ENCODE measurements at places on chromosomes 4 and X. TPM values are rescaled to one million over a fixed set of nuclear protein-coding genes. Genes with fewer than 3 reads are reported as not detected.

DNA sequence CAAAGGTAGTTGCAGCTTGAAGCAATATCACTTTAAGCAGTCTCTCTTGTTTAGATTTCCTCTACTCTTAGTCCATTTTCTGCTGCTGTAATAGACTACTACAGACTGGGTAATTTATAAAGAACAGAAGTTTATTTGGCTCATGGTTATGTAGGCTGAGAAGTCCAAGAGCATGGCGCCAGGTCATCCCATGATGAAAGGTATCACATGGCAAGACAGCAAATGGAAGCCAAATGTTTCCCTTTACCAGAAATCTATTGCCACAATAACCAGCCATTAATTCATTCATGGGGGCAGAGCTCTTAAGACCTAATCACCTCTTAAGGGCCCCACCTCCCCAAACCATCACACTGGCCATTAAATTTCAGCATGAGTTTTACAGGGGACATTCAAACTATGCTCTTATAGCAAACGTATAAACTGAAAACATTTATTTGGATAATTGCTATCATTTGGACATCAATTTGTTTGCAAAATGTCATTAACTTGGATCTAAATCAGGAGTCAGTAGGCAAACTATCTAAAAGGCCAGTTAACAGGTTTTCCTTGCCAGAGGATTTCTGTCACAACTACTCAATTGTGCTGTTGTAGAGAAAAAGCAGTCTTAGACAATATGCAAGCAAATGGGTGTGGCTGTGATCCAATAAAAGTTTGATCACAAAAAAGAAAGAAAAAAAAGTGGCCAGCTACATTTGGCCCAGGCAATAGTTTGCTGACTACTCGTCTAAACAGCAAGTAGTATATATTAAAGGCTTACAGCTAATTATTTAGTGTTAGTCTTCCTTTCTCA lies 75.7 kb upstream of the GUCY1A1 start:
- no peaks in the 10 kb centered on the region for H3K27me3 ChIP-seq
- H3K4me1 ChIP-seq, result no peaks in the 10 kb centered on the region
- H3K36me3 ChIP-seq, result no peaks in the 10 kb centered on the region

GRCh38 chr4:173417833-173418232 lies 18.9 kb upstream of the SCRG1 start:
- H3K27ac ChIP-seq, result no peak overlapping the region
- no peaks in the 10 kb centered on the region for H3K36me3 ChIP-seq
- DNase-seq, result no peak
- H3K27me3 ChIP-seq, result no peaks in the 10 kb centered on the region

GRCh38 chr4:168335621-168336020 lies 17.1 kb upstream of the DDX60 start:
- H3K36me3 ChIP-seq, result no peaks in the 10 kb centered on the region
- no peaks in the 10 kb centered on the region for H3K4me1 ChIP-seq
- DNase-seq, result no peak
- no peak overlapping the region for H3K27ac ChIP-seq

DNA sequence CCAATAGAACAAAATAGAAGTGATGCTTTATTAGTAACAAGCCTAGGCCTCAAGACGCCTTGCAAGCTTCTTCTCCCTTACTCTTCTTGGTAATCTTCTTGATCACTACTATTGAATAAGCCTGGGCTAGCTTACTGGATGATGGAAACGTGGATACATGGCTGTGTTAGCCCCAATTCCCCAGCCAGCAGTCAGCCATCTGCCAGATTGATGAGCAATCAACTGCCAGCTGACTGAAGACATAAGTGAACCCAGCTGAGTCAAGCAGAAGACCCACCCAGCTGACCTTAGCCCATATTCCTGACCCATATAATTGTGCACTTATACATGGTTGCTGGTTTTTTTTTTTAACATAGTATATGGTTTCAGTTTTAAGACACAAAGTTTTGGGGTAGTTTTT lies 130.4 kb downstream of the DHX15 start:
- DNase-seq, result no peak
- no peak overlapping the region for H3K27ac ChIP-seq
- H3K36me3 ChIP-seq, result no peaks in the 10 kb centered on the region
- no peak overlapping the region for H3K4me3 ChIP-seq
- no peaks in the 10 kb centered on the region for H3K4me1 ChIP-seq
- peaks cover 2% of the 10 kb centered on the region for H3K27me3 ChIP-seq

GRCh38 chr4:37892641-37893040 lies 1.8 kb downstream of the TBC1D1 start:
- H3K27ac ChIP-seq, result peak overlapping the region; percentile 73
- DNase-seq, result peak; percentile 44
- no peaks in the 10 kb centered on the region for H3K36me3 ChIP-seq
- H3K4me3 ChIP-seq, result peak overlapping the region; percentile 75

- no peaks in the 10 kb centered on the region for H3K27me3 ChIP-seq
- DNase-seq, result no peak
- no peak overlapping the region for H3K27ac ChIP-seq
- no peak overlapping the region for H3K4me3 ChIP-seq
- H3K36me3 ChIP-seq, result peaks cover 4% of the 10 kb centered on the region
Measured at GRCh38 chrX:41716222-41716621, 7.8 kb upstream of the GPR82 start.

GRCh38 chr4:77451530-77451929 lies 154.1 kb upstream of the CXCL13 start:
- H3K4me3 ChIP-seq, result no peak overlapping the region
- H3K36me3 ChIP-seq, result no peaks in the 10 kb centered on the region
- no peaks in the 10 kb centered on the region for H3K4me1 ChIP-seq
- H3K27ac ChIP-seq, result no peak overlapping the region

DNA sequence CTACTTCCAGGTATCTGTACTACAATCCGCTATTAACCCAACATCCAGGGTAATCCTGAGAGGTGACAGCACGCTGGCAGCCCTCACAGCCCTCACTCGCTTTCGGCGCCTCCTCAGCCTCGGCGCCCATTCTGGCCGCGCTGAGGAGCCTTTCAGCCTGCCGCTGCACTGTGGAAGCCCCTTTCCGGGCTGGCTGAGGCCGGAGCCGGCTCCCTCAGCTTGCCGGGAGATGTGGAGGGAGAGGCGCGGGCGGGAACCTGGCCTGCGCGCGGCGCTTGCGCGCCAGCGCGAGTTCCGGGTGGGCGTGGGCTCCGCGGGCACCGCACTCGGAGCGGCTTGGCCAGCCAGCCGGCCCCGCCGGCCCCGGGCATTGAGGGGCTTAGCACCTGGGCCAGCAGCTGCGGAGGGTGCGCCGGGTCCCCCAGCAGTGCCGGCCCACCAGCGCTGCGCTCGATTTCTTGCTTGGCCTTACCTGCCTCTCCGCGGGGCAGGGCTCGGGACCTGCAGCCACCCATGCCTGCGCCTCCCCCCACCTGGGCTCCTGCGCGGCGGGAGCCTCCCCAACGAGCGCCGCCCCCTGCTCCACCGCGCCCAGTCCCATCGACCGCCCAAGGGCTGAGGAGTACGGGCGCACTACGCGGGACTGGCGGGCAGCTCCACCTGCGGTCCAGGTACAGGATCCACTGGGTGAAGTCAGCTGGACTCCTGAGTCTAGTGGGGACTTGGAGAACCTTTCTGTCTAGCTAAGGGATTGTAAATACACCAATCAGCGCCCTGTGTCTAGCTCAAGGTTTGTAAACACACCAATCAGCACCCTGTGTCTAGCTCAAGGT lies 87.3 kb downstream of the PRSS12 start:
- H3K4me3 ChIP-seq, result peak overlapping the region; percentile 43
- no peak overlapping the region for H3K27ac ChIP-seq
- no peak for DNase-seq
- no peaks in the 10 kb centered on the region for H3K36me3 ChIP-seq
- no peaks in the 10 kb centered on the region for H3K27me3 ChIP-seq
- H3K4me1 ChIP-seq, result no peaks in the 10 kb centered on the region

DNA sequence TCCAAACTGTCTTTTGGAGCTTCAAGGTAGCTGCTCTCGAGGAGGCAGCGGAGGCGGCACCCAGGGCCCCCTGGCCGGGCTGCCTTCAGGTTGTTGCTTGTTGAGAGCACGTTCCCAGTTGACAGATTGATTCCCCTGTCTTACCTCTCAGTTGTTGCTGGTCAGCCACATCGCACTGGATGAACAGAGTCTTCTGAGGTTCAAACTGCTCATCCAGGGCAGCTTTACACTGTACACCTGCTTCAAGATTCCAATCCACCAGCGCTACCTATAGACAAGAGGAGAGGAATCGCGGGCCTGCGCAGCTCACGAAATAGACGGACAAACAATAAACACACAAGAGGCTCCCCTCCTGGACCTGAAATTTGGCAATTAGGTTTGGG lies 497 bp downstream of the HPGD start:
- H3K27ac ChIP-seq, result peak overlapping the region; percentile 51
- DNase-seq, result peak; percentile 4
- peaks cover 16% of the 10 kb centered on the region for H3K4me1 ChIP-seq
- peak overlapping the region; percentile 65 for H3K4me3 ChIP-seq
- H3K36me3 ChIP-seq, result no peaks in the 10 kb centered on the region

DNA sequence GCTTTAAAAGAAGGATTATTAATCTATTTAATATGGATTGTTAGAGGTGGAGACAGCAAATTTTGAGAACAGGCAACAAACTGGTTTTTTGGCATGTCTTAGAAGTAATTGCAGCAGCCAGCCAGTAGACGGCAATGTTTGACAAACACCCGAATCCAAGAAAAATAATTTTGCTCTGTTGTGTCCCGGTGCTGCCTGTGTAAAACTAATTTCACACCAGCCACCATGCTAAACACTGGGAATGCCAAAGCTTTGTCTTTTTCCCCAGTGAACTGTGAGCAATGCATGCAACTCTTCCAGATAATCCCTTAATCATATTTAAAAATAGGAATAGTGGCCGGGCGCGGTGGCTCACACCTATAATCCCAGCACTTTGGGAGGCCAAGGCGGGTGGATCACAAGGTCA lies 25.9 kb downstream of the SMIM31 start:
- H3K36me3 ChIP-seq, result no peaks in the 10 kb centered on the region
- no peaks in the 10 kb centered on the region for H3K27me3 ChIP-seq
- no peak for DNase-seq

DNA sequence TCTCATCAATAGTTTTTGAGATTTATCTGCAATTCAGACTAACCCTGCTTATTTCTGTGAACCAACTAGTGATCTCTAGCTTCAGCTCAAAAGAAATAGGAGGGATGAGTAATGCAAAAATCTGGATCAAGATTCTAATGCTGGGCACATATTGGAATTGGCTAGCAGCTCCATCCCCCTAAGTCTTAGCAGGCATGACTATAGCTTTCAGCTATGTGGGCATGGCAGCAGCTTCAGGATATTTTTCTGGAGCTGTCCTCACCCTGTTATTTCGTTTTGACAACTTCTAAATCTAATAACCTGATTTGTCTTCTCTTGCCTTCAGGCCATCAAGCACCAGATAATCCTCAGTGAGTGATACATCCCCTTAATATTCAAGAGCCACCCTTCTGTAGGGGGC lies 50.8 kb upstream of the GNPDA2 start:
- no peak for DNase-seq
- no peaks in the 10 kb centered on the region for H3K36me3 ChIP-seq

DNA sequence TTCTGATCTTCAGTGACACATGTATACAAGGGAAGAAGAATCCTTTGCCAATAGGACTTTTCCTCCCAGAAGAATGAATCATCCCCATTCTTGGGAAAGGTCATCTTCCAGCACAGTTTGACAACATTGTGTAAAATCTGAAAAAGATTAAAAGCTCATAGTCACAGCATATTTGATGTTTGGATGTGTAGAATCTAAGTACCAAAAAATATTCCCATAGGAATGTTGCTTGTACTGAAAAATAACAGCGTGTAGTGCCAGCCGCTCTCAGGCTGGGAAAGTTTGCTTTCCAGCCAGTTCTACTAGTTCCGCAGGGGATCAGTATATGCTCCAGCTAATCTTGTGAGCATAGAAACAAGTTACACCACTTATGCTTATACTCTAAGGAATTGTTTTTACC lies 74.7 kb upstream of the IL13RA1 start:
- no peaks in the 10 kb centered on the region for H3K27me3 ChIP-seq
- H3K4me1 ChIP-seq, result no peaks in the 10 kb centered on the region
- no peak overlapping the region for H3K4me3 ChIP-seq
- no peak overlapping the region for H3K27ac ChIP-seq
- no peak for DNase-seq

DNA sequence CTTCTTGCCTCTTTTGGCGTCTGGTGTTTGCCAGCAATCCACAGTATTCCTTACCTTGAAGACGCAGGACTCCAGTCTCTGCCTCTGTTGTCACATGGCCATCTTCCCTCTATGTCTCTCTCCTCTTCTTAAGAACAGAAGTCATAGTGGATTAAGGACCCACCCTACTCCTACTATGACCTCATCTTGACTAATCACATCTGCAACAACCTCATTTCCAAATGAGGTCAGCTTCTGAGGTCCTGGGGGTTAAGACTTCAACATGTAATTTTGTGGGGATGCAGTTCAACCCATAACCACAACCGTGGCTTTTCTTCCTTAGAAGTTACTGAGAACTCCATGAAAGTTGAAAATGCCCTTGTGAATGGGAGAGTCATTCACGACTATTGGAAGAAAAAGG lies 23.3 kb downstream of the TLR8 start:
- H3K27ac ChIP-seq, result no peak overlapping the region
- H3K4me1 ChIP-seq, result no peaks in the 10 kb centered on the region
- no peaks in the 10 kb centered on the region for H3K27me3 ChIP-seq
- no peak overlapping the region for H3K4me3 ChIP-seq

GRCh38 chr4:4574052-4574451 lies 32.2 kb upstream of the STX18 start:
- no peak overlapping the region for H3K27ac ChIP-seq
- peaks cover 15% of the 10 kb centered on the region for H3K4me1 ChIP-seq
- DNase-seq, result no peak
- H3K4me3 ChIP-seq, result no peak overlapping the region
- no peaks in the 10 kb centered on the region for H3K27me3 ChIP-seq

DNA sequence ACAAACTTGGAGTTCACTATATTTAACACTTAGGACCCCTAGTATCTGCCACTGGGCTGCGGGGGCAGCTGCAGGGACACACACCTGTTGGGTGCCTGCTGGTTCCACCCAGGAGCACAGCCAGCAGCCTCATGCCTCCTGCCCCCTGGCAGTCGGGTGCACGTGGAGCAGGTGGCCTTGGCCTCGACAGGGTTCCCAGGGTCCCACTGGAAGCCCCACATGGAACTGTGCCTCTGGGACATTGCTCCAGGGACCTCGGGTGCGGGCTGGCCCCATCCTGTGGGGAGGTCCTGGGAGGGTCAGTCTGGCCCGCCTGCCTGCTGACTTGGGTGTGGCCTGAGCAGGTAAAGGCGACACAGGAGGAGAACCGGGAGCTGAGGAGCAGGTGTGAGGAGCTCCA lies 18.0 kb downstream of the TACC3 start:
- H3K4me1 ChIP-seq, result no peaks in the 10 kb centered on the region
- H3K27ac ChIP-seq, result no peak overlapping the region
- no peaks in the 10 kb centered on the region for H3K27me3 ChIP-seq

The XAGE1A gene
- not detected for total RNA-seq

The CLTRN gene
- total RNA-seq, result 0.45 TPM

The IQCM gene
- not detected for total RNA-seq

The LUZP4 gene
- not detected for total RNA-seq

The SLC7A11 gene
- total RNA-seq, result 0.15 TPM

The GATA1 gene
- 0.64 TPM for total RNA-seq

The GASK1B gene
- not detected for total RNA-seq

The SCARB2 gene
- total RNA-seq, result 37.3 TPM

The RGN gene
- total RNA-seq, result not detected
